ENCODE measurements at places on chromosomes 3 and 15.

DNA sequence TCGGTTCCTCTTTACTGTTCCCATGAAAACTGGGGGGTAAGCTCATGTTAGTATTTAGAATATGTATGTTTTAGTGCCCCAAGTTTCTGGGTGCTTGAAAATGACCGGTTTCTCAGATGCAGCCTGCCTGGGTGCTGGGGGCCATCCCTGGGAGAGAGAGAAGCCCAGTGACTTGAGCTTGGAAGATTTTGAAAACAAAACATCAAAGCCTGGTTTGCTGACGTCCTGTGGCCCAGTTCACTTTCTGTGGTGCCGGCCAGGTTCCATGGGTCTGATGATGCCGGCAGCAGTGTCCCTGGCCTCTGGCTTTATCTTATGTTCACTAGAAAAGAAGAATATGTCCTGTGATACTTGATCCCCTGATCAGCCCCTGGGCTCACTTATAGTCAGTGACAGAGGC, 17.1 kb downstream of the APBA2 start:
- DNase-seq = no peak

DNA sequence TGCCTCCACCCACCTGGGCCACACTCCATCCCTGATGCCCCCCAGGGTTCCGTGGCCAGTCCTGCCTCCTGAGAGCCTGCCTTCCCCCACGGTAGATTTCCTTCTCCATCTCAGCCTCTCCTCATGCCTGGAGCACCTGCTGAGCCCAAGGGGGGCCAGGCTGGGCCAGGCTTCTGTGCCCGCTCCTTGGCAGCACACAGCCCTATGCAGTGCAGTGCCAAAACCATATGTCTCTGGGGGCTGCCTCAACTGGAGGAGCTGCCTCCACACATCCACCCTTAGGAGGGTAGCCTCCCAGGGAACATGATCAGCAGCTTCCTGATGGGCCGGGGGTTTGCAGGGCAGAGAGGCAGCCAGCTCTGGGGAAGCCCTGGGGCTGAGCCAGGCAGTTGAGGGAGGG, 24.6 kb upstream of the GATA2 start:
- DNase-seq = no peak

DNA sequence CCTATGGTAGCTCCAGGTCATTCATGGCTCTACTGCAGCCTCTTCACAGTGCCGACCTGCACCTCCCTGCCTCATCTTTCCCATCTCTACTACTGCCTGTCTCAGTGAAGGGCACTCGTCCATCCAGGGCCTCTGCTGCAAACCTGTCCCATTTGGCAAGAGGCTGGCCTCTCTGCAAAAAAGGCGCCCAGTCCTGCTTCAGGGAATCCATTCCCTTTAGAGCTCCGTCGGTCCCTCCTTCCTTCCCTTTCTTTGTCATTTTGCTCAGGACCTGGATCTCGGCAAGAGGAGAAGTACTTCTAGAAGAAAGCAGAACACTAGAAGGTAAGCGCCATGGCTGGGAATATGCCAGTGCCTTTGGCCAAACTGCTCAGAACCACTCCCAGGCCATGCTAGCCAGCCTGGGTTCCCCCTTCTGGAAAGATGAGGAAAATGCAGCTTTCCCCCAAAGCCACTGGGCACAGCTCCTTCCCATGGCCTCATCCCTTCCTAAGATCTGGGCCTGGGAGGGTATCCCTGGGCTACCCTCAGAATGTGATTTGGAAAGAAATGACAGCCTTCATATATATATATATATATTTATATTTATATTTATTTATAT, 6.4 kb upstream of the ISL2 start:
- DNase-seq = peak; percentile 68

DNA sequence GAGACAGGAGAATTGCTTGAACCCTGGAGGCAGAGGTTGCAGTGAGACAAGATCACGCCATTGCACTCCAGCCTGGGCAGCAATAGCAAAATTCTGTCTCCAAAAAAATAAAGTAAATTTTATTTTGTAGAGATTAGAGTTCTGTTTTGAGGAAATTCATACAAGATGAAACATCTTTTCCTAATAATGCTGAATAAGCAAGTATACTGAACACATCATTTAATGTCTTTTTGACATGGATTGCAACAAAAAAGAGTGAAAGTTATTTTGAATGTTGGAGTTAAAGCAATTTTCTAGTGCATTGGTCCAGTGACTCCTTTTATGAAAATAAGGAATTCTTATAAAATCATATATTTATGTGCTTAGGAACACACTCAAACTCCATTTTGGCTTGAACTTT, 20.5 kb downstream of the LCTL start:
- no peak for DNase-seq

DNA sequence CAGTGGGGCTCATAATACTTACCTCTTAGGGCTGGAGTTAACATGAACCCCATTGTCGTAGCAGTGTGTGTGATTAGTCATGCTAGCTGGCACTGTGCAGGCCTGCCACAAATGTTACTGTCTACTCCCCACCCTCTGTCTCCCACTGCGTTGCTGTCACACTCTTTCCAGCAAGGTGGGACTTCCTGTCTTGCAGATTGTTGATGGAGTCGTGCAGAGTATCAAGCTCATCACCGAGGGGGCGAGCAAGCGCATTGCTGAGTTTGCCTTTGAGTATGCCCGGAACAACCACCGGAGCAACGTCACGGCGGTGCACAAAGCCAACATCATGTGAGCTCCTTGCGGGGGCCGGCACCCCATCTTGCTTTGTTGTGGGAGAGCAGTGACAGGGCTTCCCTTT, 12.9 kb downstream of the IDH3A start:
- no peak for DNase-seq

GRCh38 chr3:71502066-71502625, 81.4 kb downstream of the FOXP1 start:
- DNase-seq = no peak

DNA sequence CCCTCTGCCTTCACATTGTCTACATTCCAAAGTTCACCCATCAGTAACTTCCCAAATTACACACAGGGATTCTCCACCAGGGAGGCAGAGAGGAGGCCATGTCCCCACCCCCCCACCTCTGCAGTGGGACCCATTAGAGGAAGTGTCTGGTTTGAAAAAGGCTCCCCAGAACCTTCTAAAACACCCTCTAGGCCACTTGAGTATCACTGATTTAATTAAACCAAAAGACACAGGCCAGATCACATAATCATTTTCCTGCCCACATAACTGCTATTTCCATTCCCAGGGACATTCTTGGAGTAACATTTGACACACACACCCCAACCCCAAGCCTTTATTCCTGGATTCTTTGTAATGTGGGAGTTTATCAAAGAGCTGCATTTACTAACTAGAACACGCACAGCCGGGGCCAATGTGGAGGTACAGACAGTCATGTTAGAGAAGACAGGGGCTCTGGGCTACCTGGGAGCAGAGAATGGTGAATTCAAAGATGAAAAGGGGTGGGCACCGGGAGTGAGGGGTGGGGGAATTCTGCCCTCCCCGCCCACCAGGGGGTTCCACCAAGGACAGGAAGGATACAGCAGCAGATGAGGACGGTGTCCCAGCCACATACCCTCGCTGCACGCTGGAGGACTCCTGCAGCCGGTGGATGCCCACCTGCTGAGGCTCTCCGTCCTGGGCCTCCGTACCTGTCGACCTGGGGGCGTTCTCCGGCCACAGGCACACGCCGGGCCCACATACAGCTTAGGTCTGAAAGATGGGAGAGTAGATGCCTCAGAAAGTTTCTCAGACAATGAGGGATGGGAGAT, 201.4 kb upstream of the CTNNB1 start:
- DNase-seq = no peak

Data from EL (cell line).